ENCODE measurements at places on chromosomes 3 and 15.

DNA sequence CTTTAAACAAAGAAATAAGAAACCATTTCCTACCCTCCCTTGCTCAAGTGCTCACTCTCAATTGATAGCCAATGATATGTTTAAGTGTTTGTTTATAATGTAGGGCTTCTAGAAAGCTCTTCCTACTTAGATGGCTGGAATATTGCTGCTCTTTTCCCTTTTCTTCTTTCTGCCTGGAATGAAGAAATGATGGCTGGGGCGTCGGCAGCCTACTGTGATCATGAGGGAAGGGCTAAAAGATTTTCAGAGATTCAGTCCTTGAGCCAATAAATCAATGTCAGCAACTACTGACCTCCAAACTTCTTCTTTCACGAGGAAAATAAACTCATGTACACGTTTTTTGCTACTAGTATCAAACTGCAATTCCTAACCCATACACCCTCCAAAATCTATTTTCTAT, 2.1 kb upstream of the GPR27 start:
- no peak for DNase-seq

DNA sequence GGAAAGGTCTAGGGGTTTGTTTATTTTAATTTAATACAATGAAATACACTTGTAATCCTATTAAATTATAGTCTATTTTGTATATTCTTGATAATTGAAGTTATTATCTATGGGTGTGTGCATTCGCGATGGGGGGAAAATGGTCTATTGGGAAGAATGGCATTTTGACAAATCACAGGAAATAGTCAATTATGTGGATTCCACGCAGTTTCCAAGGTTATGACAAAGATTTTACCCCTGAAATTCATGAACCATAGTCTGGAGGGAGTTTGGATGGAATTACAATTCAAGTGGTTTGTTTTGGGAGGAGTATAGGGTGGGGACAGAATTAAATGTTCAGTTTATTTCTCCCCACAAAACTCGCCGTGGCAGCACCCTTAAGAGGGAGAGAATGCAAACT, 66.5 kb downstream of the RBMS3 start:
- DNase-seq, result no peak

GRCh38 chr15:62901909-62902546, 140.5 kb upstream of the TPM1 start:
- DNase-seq, result no peak

DNA sequence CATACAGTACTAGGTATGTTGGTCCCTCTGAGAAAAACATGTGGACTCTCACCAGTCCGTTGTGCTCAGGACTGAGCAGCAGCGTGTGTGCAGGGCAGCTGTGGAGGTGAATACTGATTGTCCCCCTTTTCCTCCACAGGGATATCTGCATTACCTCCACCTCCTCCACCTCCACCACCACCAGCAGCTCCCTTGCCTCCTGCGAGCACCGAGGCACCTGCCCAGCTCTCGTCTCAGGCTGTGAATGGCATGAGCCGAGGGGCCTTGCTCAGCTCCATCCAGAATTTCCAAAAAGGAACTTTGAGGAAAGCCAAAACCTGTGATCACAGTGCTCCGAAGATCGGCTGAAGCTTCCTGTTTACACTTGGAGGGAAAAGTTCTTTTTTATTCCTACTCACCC, 9.0 kb downstream of the PDHB start:
- DNase-seq, result no peak

- no peak for DNase-seq
Measured at GRCh38 chr3:20997183-20997582, 753.8 kb downstream of the ZNF385D start.

GRCh38 chr15:72235298-72235697, 4.3 kb upstream of the PKM start:
- DNase-seq, result no peak

DNA sequence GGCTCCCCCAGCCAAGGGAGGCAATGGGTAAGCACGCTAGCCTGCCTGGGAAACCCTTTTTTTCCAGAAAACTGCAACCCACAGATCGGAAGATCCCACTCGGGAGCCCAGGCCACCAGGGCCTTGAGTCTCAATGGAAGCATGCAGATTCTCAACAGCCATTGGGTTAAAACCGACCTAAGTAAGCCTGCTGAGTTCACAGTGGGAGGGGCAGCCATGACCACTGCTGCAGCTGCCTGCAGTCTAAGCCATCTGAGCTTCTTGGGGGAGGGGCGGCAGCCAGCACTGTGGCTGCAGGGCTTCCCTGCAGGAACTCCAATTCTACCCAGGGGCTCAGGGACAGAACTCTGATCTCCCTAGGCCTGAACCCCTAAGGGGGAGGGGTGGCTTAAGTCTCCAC, 82.0 kb downstream of the DPPA2 start:
- no peak for DNase-seq

- DNase-seq, result no peak
Measured at GRCh38 chr3:44050867-44051266, 190.8 kb upstream of the TOPAZ1 start.

GRCh38 chr3:50583897-50584296, 14.6 kb downstream of the HEMK1 start:
- DNase-seq, result no peak

GRCh38 chr3:86563400-86563970, 427.5 kb downstream of the VGLL3 start:
- no peak for DNase-seq

- no peak for DNase-seq
Measured at GRCh38 chr3:169668957-169669741, 5.6 kb upstream of the MECOM start.

GRCh38 chr3:148232389-148232788, 465.3 kb upstream of the AGTR1 start:
- DNase-seq, result no peak

DNA sequence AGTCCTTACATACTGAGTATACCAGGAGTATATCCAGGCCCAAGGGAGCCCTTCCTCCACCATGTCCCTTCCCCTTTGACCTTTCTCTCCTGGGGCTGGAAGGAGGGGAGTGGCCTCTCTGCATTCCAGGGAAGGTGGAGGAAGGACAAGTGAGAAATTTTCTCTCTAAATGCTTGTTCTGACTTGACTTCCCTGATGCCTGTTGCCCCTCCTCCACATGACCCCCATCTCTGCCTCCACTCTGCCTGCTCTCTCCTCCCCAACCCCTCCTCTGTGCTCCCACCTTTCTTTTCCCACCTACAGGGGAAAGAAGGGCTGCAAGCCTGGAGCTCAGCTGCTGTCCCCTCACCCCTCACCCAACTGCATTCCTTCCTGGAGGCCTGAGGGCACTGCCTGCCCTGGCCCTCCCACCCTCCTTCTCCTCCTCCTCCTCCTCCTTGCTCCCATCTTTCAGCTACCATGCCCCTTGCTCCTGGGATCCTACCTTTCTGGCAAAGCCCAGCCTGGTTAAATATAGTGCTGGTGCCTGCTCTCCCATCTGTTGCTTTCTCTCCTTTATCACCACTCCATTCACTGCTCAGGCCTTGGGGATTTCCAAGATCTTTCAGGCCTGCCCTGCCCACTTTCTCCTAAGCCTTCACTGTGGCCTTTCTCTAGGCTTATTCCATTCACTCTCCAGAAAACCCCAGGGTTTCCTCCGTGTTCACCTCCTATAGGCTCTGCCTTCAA, 8.5 kb upstream of the DAG1 start:
- DNase-seq, result no peak

DNA sequence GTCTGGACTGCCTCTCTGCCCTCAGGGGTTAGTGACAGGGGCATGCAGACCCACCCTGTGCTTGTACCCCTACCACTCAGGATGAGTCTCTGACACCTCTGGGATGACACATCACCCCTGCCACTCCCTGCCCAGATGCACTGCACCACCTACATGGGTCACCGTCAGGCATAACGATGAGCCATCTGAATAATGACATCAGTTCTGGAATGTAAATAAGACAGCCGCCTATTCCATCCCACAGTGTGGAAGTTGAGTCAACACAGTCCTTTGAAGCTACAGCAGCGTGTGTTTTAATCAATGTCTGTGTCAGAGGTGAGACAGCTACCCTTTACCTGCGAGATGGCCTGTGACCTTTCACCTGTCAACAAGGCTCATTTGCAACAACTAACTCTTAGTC, 268.7 kb upstream of the ARRDC4 start:
- DNase-seq, result no peak

- no peak for DNase-seq
Measured at GRCh38 chr3:54122324-54123002, at the start of gene CACNA2D3. CACNA2D3 (plus strand) TSS chr3:54122552.

- no peak for DNase-seq
Measured at GRCh38 chr15:70284438-70285214, 186.9 kb upstream of the TLE3 start.

DNA sequence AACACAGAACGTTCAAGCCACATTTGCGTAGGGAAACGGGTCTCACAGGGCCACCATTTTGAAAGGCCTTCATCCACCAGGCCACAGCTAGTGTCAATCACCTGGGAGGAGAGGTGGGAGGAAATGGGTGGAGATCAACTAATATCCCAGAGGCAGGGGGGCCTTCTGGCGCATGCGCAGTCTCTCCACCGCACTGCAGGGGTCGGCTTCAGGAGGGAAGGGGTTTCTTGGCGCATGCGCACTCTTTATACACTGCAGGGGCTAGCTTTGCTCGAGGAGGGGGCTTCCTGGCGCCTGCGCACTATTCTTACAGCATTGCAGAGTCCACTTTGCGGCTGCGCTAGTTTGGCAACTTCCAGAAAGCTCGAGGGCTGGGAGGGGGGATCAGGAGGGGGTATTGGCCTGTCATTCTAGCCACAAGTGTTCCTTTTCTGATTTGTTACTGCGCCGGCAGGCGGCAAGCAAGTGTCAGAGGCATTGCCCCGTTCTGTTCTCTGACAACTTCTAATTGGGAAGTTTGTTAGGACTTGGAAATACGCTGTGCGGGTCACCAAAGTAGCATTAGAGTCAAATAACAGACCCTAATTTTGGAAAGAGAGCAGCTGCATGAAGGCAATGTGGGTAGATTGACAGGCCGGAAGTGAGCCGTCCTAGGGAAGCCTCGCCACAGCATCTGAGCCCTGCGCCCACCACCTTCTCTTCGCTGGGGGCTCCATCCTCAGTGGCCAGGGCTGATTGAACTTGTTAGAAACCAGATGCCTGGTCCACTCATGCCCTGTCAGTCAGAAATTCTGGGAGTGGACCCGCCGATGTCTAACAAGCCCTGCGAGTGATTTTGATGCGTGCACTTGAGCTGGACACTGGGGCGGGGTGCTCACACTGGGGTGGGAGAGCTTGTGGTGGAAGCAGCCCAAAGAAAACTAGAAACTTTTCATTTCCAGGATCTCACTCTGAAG, 173.5 kb upstream of the NDN start:
- no peak for DNase-seq

DNA sequence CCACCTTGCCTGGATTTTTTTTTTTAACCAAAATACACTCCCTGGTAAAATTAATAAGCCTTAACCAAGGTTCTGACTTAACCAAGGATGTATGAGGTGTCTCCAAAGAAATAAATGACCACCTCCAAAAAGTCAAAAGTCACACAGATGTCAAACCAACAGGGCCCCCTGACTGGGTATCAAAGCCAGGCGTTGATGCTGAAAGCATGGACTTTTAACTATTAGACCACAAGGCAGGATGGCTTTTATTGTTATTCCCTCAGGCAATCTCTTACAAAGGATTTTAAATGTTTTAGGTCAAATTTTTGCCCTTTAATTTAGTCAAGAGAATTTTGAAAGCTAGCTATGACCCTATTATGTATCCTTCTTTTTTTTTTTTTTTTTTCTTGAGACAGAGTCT, 60.4 kb downstream of the OSTN start:
- DNase-seq, result no peak

GRCh38 chr15:29637555-29637954, 184.7 kb downstream of the TJP1 start:
- DNase-seq, result no peak

DNA sequence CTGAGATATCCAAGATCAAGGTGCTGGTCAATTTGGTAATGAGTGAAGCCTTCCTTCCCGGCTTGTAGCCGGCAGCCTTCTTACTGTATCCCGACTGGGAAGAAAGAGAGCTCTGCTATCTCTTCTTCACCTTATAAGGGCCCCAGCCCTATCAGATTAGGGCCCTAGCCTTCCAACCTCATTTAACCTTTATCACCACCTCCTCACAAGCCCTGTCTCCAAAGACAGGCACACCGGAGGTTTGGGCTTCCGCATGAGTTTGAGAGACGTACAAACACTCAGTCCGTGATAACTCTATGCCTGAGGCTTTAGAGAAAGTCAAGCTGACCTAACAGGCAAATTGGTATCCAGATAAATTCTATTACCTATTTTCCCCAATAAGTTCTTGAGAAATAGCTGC, 243.9 kb downstream of the OPA1 start:
- DNase-seq, result no peak

- DNase-seq, result no peak
Measured at GRCh38 chr3:51004235-51004634, 329.5 kb downstream of the DOCK3 start.

GRCh38 chr3:42690191-42690590, 4.9 kb downstream of the KLHL40 start:
- no peak for DNase-seq

GRCh38 chr15:74380361-74381189, 13.1 kb upstream of the CYP11A1 start:
- DNase-seq, result no peak

DNA sequence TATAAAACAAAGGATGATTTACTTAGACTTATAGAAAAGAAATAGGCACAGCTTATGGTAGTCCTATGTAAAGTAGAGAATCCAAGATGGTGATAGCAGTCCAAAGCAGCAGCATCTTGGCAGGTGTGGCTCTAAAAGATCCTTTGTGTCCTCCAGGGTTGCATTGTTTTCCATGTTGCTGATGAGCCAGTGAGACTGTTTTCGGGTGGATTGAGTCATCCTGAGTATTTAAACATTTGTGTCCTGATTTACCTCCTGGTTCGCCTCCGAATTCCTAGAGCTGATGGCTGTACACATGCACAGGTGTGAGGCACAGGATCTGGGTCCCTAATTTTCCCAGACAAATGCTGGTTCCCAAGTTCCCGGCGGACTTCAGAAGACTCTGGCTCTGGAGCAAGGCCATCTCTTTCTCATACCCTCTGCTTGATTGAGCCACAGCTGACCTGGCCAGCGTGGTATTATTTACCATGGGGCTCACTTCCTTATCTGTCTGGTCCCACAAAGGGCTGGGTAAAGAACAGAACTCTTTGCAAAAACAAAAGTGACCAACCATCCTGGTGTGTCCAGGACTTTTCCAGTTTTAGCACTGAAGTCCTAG, 51.0 kb downstream of the ARNT2 start:
- no peak for DNase-seq

DNA sequence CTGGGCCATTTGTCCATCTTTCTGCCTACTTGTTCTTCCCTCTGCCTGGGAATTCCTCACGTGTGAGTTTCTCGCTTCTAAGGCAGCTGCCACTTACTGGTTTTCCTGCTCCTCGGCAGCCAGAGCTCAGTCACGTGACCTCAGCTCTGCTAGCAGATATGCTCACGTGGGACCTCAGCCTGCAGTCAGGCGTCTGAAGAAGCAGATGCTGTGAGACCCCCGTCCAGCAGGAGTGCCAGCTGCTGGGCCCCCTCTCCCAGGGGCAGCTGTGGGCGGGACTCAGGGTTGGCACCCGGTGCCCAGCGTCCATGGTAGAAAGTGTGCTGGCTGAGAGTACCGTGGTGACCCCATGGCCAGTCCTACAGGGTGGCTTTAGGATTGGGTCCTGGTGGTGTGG, 161.3 kb upstream of the TLE3 start:
- DNase-seq, result no peak

- peak; percentile 16 for DNase-seq
Measured at GRCh38 chr3:17023006-17023664, 138.4 kb downstream of the PLCL2 start.

GRCh38 chr3:156605686-156606605, 51.0 kb upstream of the SSR3 start:
- DNase-seq, result no peak

GRCh38 chr3:193346259-193346658, 32.3 kb downstream of the ATP13A5 start:
- no peak for DNase-seq

- DNase-seq, result no peak
Measured at GRCh38 chr15:93997071-93997658, 234.2 kb upstream of the MCTP2 start.
